ENCODE measurements at places on chromosomes 6 and 20. TPM values are rescaled to one million over a fixed set of nuclear protein-coding genes. Genes with fewer than 3 reads are reported as not detected.

- H3K36me3 ChIP-seq: no peaks in the 10 kb centered on the region
- no peak for DNase-seq
- H3K27me3 ChIP-seq: peaks cover 4% of the 10 kb centered on the region
These were observed 15.8 kb upstream of the PLCB1 start for GRCh38 chr20:8116067-8116811.

- no peak for DNase-seq
- no peak overlapping the region for H3K4me3 ChIP-seq
- no peak overlapping the region for H3K27ac ChIP-seq
- H3K4me1 ChIP-seq: peaks cover 4% of the 10 kb centered on the region
- peaks cover 27% of the 10 kb centered on the region for H3K27me3 ChIP-seq
- no peaks in the 10 kb centered on the region for H3K36me3 ChIP-seq
These were observed 172.9 kb upstream of the UST start for GRCh38 chr6:148573922-148574321.

DNA sequence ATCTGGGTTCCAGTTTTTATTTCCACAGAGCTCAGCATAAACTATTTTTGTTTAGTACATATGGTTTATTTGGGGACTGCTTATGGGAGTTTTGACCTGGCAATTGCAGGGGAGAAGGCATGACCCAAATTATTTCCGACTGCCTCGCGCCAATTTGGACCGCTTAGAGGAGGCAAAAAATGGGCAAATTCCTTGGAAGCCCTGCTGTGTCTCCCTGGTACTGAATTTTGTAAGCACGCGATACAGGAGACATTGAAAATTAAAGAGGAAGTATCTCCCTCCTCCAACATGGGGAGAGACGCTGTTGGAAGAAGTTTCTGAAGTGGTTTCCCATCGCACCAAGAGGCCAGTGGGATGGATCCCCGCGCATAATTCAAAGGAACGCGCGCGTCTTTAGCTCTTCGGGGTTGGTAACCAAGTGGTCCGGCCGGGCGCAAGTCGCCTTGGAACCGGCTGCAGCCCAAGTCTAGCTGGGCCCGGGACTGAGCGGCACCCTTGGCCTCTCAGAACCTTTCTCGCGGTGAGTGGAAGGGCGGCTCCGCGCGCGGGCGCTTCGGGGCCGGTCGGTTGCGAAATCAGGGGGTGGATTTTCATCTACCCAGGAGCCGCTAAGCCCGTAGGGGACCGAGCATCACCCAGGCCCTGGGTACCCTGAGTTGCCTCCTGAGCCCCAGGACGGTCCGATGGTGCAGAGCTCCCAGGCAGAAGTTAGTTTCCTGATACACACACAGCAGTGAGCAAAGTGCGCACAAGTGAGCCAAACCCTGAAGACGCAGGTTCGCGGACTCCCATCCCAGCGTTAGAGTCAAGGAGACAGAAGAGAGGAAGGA lies 6.2 kb downstream of the NKX2-2 start:
- DNase-seq: no peak
- peaks cover 49% of the 10 kb centered on the region for H3K4me1 ChIP-seq
- H3K36me3 ChIP-seq: peaks cover 10% of the 10 kb centered on the region
- H3K4me3 ChIP-seq: no peak overlapping the region

DNA sequence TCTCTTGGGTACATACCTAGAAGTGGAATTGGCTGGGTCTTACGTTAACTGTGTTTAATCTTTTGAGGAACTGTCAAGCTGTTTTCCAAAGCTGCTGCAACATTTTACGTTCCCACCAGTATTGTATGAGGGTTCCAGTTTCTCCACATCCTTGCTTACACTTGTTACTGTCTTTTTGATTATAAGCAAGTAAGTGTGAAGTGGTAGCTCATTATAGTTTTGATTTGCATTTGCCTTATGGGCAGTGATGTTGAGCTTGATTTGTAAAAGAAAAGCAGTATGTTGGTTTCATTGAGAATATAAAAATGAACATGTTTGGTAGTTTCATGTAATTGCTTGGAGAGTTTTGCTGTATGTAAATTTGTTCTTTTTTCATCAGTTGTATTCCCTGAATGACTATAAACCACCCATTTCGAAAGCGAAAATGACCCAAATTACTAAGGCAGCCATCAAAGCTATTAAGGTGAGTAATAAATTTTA lies 40.4 kb downstream of the SCAF8 start:
- DNase-seq: no peak
- H3K27me3 ChIP-seq: no peaks in the 10 kb centered on the region
- H3K36me3 ChIP-seq: peaks cover 35% of the 10 kb centered on the region
- H3K4me1 ChIP-seq: peaks cover 25% of the 10 kb centered on the region
- peak overlapping the region; percentile 59 for H3K27ac ChIP-seq

- no peak for DNase-seq
- no peak overlapping the region for H3K27ac ChIP-seq
- H3K36me3 ChIP-seq: no peaks in the 10 kb centered on the region
- no peaks in the 10 kb centered on the region for H3K4me1 ChIP-seq
- H3K4me3 ChIP-seq: peak overlapping the region; percentile 28
These were observed 121.6 kb upstream of the LGSN start for GRCh38 chr6:63441266-63441956.

The TREML2 gene
- 19.2 TPM for total RNA-seq

The RPS6KA2 gene
- total RNA-seq: 6.5 TPM

The DOK5 gene
- total RNA-seq: not detected

All from activated CD4-positive, alpha-beta memory T cell treated with anti-CD3 and anti-CD28 coated beads, Interleukin-2, amount 10 ng/mL, durations not matched to agents 7 days and 5 days (primary cell).